Peyer's patch (tissue), 4 donors: ENCODE measurements at places on chromosomes 6 and 20. TPM values are rescaled to one million over a fixed set of nuclear protein-coding genes. Genes with fewer than 3 reads are reported as not detected.

GRCh38 chr6:169918954-169919549 is 167.6 kb downstream of the ERMARD start:
- no peak overlapping the region for H3K4me3 ChIP-seq
- H3K4me1 ChIP-seq: no peaks in the 10 kb centered on the region
- DNase-seq: no peak
- H3K27ac ChIP-seq: no peak overlapping the region
- H3K36me3 ChIP-seq: no peaks in the 10 kb centered on the region
- no peaks in the 10 kb centered on the region for H3K27me3 ChIP-seq

Gene CYP24A1
- not detected for total RNA-seq

- no peaks in the 10 kb centered on the region for H3K27me3 ChIP-seq
- no peak for DNase-seq
- no peaks in the 10 kb centered on the region for H3K36me3 ChIP-seq
- H3K4me3 ChIP-seq: no peak overlapping the region
- H3K27ac ChIP-seq: no peak overlapping the region
- no peaks in the 10 kb centered on the region for H3K4me1 ChIP-seq
Observed at GRCh38 chr6:69704916-69705315, 91.9 kb downstream of the LMBRD1 start.

GRCh38 chr6:155418017-155418761 is 37.5 kb downstream of the NOX3 start:
- no peak for DNase-seq
- H3K4me1 ChIP-seq: no peaks in the 10 kb centered on the region
- no peaks in the 10 kb centered on the region for H3K27me3 ChIP-seq
- peak overlapping the region; percentile 8 for H3K27ac ChIP-seq
- no peak overlapping the region for H3K4me3 ChIP-seq

Gene BPIFB2
- total RNA-seq: not detected
